ENCODE measurements at places on chromosomes 16 and 17.

DNA sequence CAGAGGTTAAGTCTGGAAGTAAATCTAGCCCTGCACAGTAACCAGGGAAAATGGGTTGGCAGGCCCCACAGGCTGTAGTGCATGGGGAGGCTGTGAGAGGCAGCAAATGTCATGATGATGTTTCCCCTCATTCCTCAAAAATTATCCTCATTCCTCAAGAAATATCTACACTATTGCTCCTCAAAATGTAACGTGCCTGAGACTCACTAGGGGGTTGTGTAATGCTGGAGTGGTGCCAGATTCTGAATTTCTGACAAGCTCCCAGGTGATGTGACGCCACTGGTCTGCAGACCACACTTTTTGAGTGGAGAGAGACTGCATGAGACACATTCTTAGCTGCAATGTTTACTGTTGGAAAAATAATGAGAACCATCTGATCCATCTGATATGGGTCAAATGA lies 1.2 kb upstream of the MPP3 start:
- DNase-seq: no peak

DNA sequence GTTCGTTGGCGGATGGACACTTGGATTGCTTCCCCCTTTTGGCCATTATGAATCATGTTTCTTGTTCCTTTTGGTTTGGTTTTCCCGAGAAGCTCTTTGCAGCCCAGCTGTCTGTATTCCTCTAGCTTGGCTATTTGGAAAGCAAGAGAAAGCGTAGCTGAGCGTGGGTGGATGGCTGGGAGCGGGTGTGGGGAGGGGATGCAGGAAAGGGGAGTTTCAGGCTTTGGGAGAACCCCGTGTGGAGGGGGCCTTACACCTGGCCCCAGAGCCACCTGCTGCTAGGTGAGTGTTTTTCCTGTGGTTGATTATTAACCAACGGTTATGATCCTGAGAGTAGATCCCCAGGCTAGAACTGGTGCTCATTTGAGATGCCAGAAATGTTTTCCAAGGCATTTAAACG lies 103.7 kb downstream of the RAP1GAP2 start:
- DNase-seq: no peak

GRCh38 chr17:82054351-82055022 lies 2.8 kb downstream of the GPS1 start:
- no peak for DNase-seq

GRCh38 chr16:3470723-3471122 lies 24.6 kb downstream of the C16orf90 start:
- no peak for DNase-seq

- DNase-seq: no peak
Observed at GRCh38 chr16:30428055-30428454, 1.8 kb downstream of the DCTPP1 start.

DNA sequence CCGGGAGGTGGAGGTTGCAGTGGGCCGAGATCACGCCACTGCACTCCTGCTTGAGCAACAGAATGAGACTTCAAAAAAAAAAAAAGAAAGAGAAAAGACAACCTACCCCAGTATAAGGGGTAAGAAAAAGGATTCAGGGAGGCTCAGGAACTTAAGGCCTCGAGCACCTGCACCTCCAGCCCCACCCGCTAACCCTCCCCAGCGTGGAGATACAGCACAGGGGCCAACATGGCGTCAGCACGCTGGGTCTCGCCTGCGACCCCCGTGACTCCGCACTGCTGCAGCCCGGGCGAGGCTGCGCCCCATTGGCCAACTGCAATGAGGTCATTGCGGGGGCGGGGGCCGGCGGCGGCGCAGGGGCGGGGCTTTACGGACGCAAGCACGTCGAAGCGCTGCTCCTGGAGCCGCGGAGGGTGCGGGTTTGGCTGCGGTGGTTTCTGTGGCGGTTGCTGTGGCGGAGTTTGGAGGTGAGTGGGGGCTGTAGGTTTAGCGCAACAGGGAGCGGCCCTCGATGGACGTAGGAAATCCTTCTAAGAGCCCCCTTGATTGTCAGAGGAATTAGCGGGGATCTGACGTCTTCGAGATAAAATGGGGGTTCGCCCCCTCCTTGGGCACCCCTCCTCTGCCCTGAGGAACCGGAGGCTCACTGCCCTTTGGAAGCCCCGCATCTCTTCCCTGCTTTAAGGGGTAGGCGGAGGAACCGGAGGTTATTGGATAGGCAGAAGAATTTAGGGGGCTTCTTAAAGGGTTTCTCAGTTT lies at the start of gene ATP6V0A1:
Gene ATP6V0A1, plus strand, starts transcription at position 382 of the 759 bp plus-strand sequence. CDS start 2,017 bp downstream, outside the sequence.
- peak; percentile 97 for DNase-seq

- DNase-seq: no peak
Observed at GRCh38 chr17:45573924-45574770, 83.6 kb upstream of the PLEKHM1 start.

GRCh38 chr17:42585353-42585752 lies 7.8 kb upstream of the PSMC3IP start:
- no peak for DNase-seq

- no peak for DNase-seq
Observed at GRCh38 chr17:30312226-30312625, 20.5 kb upstream of the BLMH start.

GRCh38 chr16:69302301-69302700 lies 8.8 kb upstream of the VPS4A start:
- no peak for DNase-seq

- DNase-seq: no peak
Observed at GRCh38 chr16:60642956-60643355, 1393.3 kb downstream of the CDH8 start.

DNA sequence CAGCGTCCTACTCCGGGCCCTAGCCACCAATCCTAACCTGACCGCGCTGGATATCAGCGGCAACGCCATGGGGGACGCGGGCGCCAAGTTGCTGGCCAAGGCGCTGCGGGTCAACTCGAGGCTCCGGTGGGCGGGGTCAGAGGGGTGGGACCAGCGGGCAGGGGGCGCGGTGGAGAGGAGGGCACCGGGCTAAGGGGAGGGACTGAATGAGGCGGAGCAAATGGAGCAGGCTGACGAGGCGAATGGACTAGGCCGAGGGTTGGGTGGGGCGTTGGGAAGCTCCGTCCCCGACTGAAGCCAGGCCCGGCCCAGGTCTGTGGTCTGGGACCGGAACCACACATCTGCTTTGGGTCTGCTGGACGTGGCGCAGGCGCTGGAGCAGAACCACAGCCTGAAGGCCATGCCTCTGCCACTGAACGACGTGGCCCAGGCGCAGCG lies 4.6 kb downstream of the CARMIL2 start:
- DNase-seq: no peak

DNA sequence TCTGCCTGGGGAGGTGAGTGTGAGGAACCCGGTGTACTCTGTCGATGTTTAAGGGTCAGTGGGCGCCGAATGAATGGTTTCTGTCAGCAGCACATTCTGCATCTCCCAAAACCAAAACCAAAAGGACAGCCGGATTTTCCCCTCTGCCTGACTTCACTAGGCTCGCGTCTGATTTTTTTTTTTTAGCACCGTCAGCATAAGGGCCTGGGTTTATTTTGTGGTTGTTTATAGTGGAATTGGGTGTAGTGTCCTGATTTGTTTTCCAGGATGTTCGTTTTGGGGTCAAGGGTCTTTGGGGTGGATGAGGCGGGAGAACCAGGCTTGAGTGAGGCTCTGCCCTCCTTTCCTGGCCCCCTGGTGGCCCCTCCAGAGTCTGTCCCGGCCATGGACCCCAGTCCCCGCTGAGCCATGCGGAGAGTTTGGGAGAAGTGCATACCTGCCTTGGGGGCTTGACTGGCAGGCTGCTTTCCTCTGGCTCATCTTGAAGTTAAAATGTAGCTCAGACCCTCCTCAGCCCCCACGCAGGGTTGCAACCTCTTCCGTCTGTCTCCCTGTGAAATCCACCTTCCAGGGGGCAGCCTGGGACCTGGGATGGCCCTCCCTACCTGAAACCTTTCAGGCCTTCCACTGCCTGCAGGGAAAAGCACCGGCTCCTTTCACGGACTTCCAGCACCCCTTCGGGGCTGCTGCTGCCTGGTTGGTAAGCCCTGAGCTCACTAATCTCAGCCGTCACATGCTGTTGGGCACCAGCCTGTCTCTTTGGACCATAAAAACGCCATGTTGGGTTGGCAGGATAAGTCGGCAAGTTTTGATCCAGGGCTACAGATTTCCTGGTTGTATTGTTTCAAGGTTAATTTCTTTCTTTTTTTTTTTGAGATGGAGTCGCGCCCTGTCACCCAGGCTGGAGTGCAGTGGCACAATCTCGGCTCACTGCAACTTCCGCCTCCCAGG lies 60.2 kb downstream of the JPH3 start:
- DNase-seq: no peak

DNA sequence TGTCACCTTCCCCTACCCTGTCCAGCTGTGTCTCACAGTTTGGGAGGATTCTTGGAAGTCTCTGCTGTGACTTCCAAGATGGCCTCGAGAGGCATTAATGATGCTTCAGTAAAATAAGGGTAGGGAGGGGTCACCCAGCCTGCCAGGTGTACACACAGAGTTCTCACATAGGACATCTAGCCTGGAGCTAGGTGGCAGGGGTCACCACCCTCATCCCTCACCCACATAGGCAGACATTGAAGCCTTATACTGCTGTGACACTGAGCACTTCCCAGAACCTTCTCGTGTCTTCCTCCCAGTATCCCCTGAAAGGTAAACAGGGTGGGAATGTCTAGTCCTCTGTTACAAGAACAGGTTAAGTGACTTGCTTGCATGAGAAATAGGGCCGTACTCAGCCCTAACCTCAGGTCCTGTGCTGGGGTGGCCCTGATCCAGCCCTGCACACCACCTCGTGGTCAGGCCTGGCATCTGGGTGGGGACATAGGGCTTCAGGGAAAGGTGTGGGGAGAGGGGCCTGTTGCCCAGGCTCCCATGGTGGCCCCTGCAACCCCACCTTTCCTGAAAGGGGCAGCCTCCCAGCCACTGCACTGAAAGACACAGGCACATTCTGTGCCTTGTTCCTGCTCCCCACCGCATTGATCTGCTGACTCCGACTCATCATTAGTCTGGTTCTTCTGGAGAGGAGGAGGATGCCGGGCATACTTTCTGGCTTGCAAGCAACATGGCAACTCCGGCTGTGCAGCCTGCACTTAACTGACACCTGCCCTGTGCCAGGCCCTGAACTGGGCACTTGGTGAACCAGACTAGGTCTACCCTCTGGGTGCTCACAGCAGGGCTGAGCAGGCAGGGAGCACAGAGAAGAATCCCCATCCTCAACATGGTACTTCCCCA lies 3.6 kb upstream of the MMP15 start:
- no peak for DNase-seq

- DNase-seq: no peak
Observed at GRCh38 chr16:1551166-1551565, 17.7 kb downstream of the TMEM204 start.

GRCh38 chr17:60311186-60311585 lies 80.7 kb downstream of the USP32 start:
- no peak for DNase-seq

DNA sequence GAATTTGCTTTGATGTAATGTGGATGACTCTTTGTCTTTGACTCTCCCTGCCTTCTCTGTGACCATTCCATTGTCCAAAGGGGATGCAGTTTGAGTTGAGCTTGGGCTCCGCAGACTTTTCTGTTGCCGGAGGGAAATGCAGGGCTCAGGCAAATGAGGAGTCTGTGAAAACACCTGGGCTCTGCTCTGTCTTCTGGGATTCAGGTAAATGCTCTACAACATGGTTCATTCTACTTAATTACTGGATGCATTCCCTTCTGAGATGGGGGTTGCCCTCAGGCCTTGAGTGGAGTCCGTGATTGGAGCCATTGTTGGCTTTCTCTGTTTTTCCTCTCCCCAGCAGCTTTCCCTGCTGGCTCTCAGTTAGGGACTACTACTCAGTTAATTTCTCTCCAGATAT lies 26.4 kb upstream of the SPNS2 start:
- DNase-seq: no peak

DNA sequence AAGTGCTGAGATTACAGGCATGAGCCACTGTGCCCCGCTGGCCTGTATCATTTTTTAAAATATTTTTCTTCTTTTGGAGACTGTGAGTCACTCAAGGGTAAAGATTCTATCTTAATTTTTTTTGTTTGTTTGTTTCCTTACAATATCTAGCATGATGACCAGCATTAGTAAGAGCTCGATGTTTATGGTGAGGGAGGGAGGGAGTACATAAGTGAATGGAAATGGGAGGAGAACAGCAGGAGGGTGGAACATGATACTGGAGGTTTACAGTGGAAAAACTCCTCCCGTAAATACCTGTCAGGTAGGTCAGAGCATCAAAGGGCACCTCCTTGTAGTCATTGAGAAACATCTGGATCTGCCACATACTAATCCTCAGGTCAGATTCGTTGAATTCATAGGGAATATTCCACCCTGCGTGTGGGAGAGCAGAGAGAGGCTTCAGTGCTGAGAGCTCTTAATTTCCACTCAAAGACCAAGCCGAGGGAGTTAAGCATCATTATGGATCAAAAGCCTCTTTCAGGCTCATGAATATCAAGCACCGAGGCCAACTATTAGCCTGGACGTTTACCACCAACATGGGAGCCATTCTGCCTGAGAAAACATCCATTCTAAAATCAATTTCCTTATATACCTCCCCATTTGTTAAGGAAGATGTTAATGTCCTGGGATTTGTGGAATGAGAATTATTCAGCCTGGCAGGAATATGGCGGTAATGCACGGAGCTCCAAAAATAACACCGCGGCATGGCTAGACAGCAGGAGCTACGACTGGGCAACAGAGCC lies 51.8 kb downstream of the LYRM1 start:
- DNase-seq: no peak

- DNase-seq: no peak
Observed at GRCh38 chr16:88395669-88396584, 13.2 kb downstream of the ZNF469 start.

DNA sequence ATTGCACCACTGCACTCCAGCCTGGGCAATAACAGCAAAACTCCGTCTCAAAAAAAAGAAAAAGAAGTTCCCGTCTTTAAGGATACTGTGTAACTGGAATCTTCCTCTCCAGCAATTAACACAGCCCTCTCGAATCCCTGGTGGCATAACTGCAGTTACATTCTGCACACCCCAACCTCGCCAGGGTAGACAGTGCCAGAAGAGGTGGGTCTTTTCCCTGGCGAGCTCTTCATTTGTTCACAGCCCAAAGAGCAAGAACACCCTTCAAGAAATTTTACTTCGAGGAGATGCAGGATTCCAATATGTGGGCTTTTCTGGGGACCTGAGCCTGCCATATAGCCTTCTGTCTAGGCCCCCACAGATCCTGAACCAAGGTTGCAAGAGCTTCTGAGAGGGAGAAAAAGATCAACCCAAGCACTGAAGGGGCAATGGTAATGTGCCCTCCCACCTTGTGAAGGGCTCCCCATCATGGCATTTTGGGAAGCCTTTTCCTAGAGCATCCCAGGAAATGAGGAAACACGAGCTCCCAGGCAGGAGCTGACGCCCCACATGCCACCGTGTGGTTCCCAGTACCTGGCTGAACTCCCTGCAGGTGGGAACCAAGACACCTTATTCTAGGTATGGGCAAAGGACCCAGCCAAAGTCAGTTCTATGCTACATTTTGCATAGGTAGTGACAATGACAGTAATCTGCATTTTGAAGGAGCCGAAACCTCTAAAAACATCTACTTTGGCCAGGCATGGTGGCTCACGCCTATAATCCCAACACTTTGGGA lies 26.9 kb downstream of the TK2 start:
- no peak for DNase-seq

DNA sequence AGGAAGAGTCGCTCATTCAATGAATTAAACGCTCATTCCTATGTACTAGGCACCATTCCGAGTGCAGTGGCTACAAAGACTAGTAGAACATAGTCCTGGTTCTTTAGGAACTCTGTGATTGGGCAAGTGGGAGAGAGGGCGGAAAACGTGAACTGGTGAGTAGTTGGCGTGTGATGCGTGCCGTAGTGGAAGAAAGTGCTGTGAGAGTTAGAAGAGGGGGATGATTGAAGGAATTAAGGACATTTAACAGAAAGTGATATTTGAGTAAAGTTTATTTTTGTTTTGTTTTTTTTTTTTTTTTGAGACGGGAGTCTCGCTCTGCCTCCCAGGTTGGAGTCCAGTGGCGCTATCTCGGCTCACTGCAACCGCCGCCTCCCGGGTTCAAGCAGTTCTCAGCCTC lies 7.9 kb upstream of the SLFN14 start:
- DNase-seq: no peak
